Renal pelvis (tissue), 12 donors: ENCODE measurements at places on chromosomes 2 and 18. TPM values are rescaled to one million over a fixed set of nuclear protein-coding genes. Genes with fewer than 3 reads are reported as not detected.

- no peak for DNase-seq
These were observed 475.8 kb downstream of the STK39 start for GRCh38 chr2:167771628-167772027.

Gene MOCOS
- 1.4 TPM for polyA plus RNA-seq

Gene TMEM37
- 71.8 TPM for polyA plus RNA-seq

- DNase-seq: no peak
These were observed 12.1 kb downstream of the METTL4 start for GRCh38 chr18:2559249-2559648.

Gene STARD6
- 0.27 TPM for polyA plus RNA-seq

Gene UGT1A10
- not detected for polyA plus RNA-seq
